ENCODE measurements at places on chromosomes 7 and 10.

GRCh38 chr7:132979524-132979923, 102.4 kb downstream of the CHCHD3 start:
- DNase-seq: no peak

DNA sequence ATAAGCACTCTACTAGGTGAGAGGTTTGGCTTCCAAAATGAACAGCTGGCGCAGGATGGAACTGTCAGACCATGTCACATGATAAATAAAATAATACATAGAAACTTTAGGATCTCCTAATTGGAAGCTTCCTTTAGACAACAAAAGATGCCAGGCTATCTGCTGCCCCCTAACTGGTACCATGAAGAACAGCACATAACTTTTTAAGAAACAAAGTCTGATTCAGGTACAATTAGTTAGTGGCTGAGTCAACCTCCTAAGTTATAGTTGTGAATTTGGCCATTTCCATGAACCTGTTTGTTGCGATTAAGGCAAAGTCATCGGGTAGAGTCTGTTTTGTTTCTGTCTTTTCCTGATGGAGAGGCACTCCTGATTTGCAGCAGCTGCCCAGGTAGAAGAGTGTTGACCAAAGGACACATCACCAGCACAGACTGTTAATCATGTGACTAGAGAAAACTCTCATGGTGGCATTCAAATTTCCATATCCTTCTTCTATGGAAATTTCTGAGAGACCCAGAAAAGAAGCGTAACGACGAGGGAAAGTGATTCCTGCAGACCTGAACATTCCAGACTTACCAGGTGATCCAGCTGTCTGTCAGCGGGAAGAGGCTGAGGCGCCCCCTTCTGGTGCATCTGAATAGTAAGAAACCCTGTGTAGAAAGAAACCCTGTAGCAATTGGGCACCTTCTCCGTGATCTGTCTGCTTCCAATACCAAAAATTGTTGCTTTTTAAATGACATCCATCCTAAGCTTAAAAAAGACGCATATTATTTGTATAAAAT, 8.6 kb upstream of the INHBA start:
- DNase-seq: no peak

- DNase-seq: no peak
Observed at GRCh38 chr10:15238555-15239335, 70.3 kb upstream of the NMT2 start.

DNA sequence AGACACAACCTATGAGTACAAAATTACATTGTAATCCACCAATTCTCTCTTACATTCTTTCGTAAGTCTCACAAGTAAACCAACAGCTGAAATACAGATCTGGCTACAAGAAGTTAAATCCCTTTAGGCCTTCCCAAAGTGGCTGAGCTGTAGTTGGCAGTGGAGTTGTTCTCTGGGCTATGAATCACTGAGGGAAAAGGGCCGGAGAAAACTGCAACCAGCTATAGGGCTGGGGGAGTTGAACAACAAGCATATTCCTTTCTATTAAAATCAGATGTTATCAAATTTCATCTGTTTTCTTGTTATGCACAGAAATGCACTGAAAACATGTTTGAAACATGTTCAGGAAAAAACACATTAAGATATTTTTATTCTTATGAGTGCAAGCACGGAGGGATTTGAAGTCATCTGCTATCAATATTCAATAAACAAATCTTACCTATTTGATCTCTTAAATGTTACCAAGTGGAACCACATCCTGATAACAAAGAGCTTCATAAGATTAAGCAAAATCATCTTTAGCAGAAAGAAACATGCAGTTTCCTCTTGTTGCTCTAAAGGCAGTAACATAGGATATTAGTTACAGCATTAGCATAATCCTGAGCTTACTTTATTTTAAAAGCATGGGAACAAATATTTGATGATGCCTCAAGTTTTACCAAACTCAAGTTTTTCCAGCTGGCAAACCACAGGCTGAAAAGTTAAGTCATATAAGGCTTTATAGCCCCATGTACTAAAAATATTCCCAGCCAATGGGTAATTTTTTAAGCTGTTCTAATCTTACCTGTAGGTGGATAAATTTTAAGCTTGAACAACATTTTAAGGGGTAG, 212.7 kb downstream of the TAX1BP1 start:
- no peak for DNase-seq

DNA sequence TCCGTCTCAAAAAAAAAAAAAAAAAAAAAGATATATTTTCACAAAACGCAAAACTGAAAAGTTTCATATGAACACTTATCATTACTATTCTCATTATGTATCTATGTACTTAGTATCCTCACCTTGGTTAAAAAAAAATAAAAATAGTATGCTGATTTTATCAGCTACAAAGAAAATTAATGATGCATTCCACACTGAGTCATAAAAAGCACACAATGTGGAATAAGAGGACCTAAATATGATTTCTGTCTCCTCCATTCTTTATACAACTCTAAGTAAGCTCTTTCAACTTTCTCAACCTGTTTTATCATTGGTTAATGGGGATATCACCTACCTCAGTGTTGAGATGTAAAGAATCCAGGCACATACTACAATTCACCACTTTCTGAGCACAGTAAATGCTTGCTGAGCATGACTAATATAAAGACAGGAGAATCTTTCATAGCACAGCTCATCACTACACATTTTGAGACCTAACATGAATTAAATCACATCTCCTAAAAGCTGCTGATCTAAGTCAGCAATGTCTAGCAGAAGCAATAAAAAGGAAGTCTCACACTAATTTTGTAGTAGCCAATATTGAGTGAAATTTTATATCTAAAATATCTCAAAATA, 2.7 kb downstream of the SNX13 start:
- DNase-seq: no peak

GRCh38 chr7:135911099-135911498, 66.1 kb downstream of the MTPN start:
- no peak for DNase-seq

- no peak for DNase-seq
Observed at GRCh38 chr7:116271963-116272886, 61.9 kb downstream of the TES start.

DNA sequence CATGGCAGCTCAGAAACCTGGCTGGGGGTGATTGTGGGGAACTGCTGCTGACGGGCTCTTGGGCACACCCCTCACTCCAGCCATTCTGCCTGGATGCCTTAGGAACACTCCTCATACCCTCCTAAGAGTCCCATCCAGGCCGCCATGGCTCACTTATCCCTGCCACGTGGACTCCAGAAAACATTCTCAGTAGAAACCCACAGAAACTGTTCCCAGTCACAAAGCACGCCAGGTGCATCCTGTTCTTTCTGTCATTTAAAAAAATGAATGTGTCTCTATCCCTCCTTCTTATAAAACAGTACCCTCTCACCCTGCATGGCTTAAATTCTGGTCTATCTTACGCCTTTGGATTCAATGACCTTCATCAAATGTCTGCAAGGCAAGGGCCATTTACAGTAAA, 177.7 kb downstream of the CUX1 start:
- DNase-seq: no peak

- DNase-seq: no peak
Observed at GRCh38 chr7:150781103-150781502, 19.1 kb downstream of the TMEM176B start.

- DNase-seq: no peak
Observed at GRCh38 chr7:4692055-4692454, 10.0 kb downstream of the FOXK1 start.

Data from T-cell (primary cell).